ENCODE measurements at places on chromosomes 11 and 22. TPM values are rescaled to one million over a fixed set of nuclear protein-coding genes. Genes with fewer than 3 reads are reported as not detected.

INPP5J gene
- 1.7 TPM for total RNA-seq

CCND1 gene
- total RNA-seq = 586 TPM

CEND1 gene
- total RNA-seq = not detected

DNAJC4 gene
- total RNA-seq = 55.0 TPM

HORMAD2 gene
- total RNA-seq = not detected

KLHDC7B gene
- total RNA-seq = 0.72 TPM

GRCh38 chr11:126756421-126756820, 244.1 kb downstream of the KIRREL3 start:
- H3K27ac ChIP-seq = no peak overlapping the region
- no peaks in the 10 kb centered on the region for H3K4me1 ChIP-seq
- H3K4me3 ChIP-seq = no peak overlapping the region
- H3K27me3 ChIP-seq = peaks cover 5% of the 10 kb centered on the region
- no peak for DNase-seq

DNA sequence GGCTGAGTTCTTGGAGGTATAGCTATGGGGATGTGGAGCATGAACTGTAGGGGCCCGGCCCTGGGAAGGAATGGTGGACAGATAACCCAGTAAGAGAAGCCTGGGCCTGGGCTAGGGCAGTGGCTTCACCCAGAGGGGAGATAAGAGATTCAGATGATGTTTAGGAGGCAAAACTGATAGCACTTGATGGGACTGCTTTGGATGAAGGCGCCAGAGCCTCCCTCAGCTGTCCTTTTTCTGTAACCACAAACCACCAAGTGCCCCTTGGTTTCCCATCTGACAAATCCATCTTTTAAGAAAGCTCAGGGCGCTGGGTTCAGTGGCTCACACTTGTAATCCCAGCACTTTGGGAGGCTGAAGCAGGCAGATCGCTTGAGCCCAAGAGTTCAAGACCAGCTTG, 23.4 kb downstream of the RELT start:
- H3K27ac ChIP-seq = no peak overlapping the region
- no peak overlapping the region for H3K4me3 ChIP-seq
- no peaks in the 10 kb centered on the region for H3K27me3 ChIP-seq
- H3K4me1 ChIP-seq = no peaks in the 10 kb centered on the region
- no peak for DNase-seq

DNA sequence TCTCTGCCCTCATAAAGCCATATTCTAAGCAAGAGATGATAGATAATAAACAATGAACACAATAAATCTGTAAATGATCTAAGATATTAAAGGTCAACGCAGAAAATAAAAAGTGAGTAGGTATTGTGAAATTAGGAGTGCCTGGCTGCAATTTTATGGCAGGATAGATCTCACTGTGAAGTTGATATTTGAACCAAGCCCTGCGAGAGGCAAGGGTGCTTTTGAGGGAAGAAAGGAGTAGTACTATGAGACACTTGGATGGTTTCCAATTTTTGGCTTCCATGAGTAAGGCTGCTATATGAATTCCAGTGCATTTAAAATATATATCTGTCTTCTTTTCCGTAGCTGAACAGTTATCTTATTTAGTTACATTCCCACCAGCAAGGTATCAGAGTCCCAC, 720.0 kb upstream of the CNTN5 start:
- no peak for DNase-seq
- no peaks in the 10 kb centered on the region for H3K27me3 ChIP-seq
- no peak overlapping the region for H3K4me3 ChIP-seq
- no peaks in the 10 kb centered on the region for H3K4me1 ChIP-seq

- no peak for DNase-seq
- H3K36me3 ChIP-seq = peaks cover 70% of the 10 kb centered on the region
- H3K27ac ChIP-seq = no peak overlapping the region
- H3K4me3 ChIP-seq = no peak overlapping the region
Measured at GRCh38 chr11:68598816-68599653, 85.3 kb upstream of the GAL start.

- H3K36me3 ChIP-seq = no peaks in the 10 kb centered on the region
- H3K27me3 ChIP-seq = no peaks in the 10 kb centered on the region
- peaks cover 2% of the 10 kb centered on the region for H3K4me1 ChIP-seq
- no peak overlapping the region for H3K27ac ChIP-seq
- DNase-seq = no peak
- no peak overlapping the region for H3K4me3 ChIP-seq
Measured at GRCh38 chr22:20026996-20027601, 6.2 kb downstream of the TANGO2 start.

- H3K4me3 ChIP-seq = no peak overlapping the region
- no peak overlapping the region for H3K27ac ChIP-seq
- no peaks in the 10 kb centered on the region for H3K36me3 ChIP-seq
- DNase-seq = no peak
Measured at GRCh38 chr11:57150454-57150917, 31.3 kb upstream of the LRRC55 start.

DNA sequence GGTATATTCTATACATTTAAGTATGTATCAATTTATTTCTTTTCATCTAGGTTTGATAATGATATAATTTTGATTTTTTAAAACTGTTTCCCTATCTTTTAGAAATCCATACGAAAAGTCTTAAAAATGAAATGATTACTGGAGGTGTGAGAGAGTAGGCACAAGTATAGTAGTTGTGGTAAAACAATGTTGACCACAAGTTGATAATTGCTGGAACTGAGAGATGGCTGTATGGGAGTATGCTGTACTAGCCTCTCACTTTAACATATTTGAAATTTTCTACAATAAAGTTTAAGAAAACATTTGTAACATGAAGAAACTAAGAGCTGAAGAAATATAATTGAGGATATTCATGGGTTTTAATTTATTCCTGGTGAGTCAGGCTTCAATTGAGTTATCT, 30.0 kb downstream of the FSHB start:
- no peaks in the 10 kb centered on the region for H3K36me3 ChIP-seq
- DNase-seq = no peak
- no peaks in the 10 kb centered on the region for H3K27me3 ChIP-seq
- no peaks in the 10 kb centered on the region for H3K4me1 ChIP-seq

All from PC-9 (cell line).